ENCODE measurements at places on chromosomes 5 and 9.

DNA sequence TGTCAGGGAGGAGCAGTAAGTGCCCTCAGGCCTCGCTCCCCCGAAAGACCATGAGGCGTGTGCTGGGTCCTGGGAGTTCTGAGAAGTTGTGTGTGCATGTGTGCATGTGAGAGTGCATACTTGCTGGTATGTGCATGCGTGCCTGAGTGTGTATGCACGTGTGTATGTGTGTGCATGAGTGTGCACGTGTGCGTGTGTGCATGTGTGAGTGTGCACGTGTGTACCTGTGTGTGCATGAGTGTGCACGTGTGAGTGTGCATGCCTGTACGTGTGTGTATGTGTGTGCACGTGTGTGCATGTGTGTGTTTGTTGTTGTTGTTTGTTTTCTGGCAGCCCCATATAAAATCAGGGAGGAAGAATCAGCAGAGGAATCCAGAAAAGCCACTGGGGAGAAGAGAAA is 426.7 kb downstream of the IRX2 start:
- H3K4me1 ChIP-seq = no peaks in the 10 kb centered on the region
- peaks cover 13% of the 10 kb centered on the region for H3K36me3 ChIP-seq
- no peaks in the 10 kb centered on the region for H3K27me3 ChIP-seq
- H3K4me3 ChIP-seq = no peak overlapping the region

GRCh38 chr5:67353500-67354450 is 157.2 kb upstream of the CD180 start:
- H3K36me3 ChIP-seq = no peaks in the 10 kb centered on the region
- H3K4me1 ChIP-seq = no peaks in the 10 kb centered on the region
- DNase-seq = no peak
- no peak overlapping the region for H3K4me3 ChIP-seq

DNA sequence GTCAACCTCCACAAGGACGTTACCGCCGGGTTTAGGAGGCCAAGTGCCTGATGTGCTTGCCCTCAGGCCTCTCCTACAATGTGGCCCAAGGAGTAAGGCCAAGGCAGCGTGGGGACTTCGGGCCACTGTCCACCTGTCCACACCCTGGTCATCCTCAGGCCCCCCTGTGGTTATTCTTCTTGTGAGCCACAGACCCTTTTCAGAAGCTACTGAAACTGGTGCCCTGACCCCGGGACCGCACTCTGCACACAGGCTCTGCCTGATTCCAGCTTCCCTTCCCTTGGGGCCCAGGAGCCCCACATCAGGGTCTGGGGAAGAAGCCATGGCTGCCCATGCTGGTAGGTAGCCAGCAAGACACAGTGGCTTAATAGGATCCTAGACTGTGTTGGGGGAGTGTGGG is 128.8 kb downstream of the OLFM1 start:
- H3K4me3 ChIP-seq = no peak overlapping the region
- peaks cover 9% of the 10 kb centered on the region for H3K27me3 ChIP-seq
- H3K27ac ChIP-seq = no peak overlapping the region
- no peak for DNase-seq
- no peaks in the 10 kb centered on the region for H3K4me1 ChIP-seq

DNA sequence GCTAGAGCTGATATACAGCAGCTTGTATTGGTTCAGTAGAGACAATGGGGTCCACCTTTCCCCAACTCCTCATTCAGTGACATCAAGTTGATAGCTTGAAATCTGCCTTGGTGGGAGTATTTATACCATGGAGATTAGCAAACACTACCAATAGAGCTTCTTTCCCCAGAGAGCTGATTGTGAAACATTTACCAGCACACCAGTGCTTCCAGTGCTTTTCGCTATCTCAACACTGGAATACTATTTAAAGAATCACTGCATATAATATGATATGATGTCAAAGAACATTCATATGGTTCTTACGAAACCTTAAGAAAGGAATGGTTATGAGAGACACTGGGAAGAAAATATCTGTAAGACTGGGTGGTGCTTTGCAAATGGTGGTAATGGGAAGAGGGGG is 21.8 kb upstream of the RNF145 start:
- no peaks in the 10 kb centered on the region for H3K36me3 ChIP-seq
- no peak overlapping the region for H3K4me3 ChIP-seq
- H3K27me3 ChIP-seq = peaks cover 2% of the 10 kb centered on the region
- DNase-seq = no peak

DNA sequence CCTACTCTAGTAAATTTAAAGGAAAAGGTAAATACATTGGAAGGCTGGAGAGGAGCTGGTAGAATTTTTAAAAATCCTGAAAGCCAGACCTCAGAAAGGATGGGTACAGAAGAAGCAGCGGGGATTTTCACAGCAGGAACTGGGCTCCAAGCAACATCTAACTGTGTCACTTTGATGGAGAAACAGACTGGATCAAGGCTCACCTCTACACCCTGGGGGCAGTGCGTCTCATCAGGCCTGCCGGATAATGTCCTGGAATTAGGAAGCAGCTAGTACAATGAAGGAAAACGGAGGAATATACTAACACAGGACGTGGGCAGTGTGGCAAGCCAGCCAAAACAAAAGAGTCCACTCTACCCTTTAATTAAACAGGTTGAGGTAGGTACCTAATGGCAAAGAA is 463.6 kb downstream of the TAF11L14 start:
- no peaks in the 10 kb centered on the region for H3K36me3 ChIP-seq
- no peaks in the 10 kb centered on the region for H3K27me3 ChIP-seq
- no peak for DNase-seq
- H3K4me1 ChIP-seq = no peaks in the 10 kb centered on the region

DNA sequence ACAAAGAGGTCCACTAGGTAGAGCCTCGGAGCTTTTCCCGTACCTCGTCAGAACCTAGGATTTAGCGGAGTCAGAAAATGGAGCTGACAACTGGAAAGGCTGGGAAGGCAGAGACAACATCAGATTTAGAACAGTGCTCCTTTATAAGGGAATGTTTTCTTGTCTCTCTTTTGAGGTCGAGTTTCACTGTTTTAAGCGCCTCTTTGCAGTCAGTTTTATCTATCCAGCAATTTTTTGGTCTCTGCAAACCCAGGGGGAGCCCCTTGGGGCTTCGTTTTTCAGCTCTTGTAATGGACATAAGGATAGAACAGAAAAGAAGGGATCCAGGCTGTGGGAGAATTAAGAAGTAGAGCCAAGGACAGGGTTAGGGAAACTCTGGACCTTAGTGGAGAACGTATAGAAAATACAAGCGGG is 80.5 kb downstream of the FNBP1 start:
- peaks cover 53% of the 10 kb centered on the region for H3K4me1 ChIP-seq
- H3K27ac ChIP-seq = peak overlapping the region; percentile 84
- peaks cover 21% of the 10 kb centered on the region for H3K36me3 ChIP-seq
- H3K4me3 ChIP-seq = peak overlapping the region; percentile 89
- H3K27me3 ChIP-seq = peaks cover under 1% of the 10 kb centered on the region

DNA sequence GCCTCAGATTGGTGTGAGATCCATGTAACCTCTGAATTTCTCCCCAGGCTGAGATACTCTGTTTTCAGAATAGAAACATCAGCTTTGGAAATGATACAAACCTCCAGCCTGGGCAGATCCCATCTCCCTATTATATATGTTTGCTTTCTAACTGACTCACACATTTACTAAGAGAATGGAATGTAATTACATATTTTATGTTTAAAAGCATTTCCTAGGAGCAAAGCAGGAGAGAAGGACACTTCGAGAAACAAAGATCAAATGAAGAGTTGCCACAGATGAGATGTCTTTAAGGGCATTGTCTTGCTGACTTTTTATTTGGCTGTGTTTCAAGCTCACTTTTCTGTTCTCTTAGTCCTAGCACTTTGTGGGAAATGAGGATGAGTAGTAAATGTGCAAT is 96.3 kb downstream of the CDH18 start:
- peak overlapping the region; percentile 70 for H3K27ac ChIP-seq
- H3K4me3 ChIP-seq = peak overlapping the region; percentile 51
- peak; percentile 60 for DNase-seq
- H3K4me1 ChIP-seq = peaks cover 58% of the 10 kb centered on the region

GRCh38 chr5:72938206-72938605 is 17.6 kb upstream of the FCHO2 start:
- peaks cover 15% of the 10 kb centered on the region for H3K4me1 ChIP-seq
- no peak overlapping the region for H3K27ac ChIP-seq
- no peak overlapping the region for H3K4me3 ChIP-seq
- H3K27me3 ChIP-seq = peaks cover 9% of the 10 kb centered on the region

GRCh38 chr9:97518909-97519307 is 17.4 kb downstream of the TMOD1 start:
- H3K36me3 ChIP-seq = no peaks in the 10 kb centered on the region
- H3K4me1 ChIP-seq = peaks cover 33% of the 10 kb centered on the region
- peak overlapping the region; percentile 74 for H3K27ac ChIP-seq
- H3K4me3 ChIP-seq = peak overlapping the region; percentile 79
- H3K27me3 ChIP-seq = peaks cover 28% of the 10 kb centered on the region

DNA sequence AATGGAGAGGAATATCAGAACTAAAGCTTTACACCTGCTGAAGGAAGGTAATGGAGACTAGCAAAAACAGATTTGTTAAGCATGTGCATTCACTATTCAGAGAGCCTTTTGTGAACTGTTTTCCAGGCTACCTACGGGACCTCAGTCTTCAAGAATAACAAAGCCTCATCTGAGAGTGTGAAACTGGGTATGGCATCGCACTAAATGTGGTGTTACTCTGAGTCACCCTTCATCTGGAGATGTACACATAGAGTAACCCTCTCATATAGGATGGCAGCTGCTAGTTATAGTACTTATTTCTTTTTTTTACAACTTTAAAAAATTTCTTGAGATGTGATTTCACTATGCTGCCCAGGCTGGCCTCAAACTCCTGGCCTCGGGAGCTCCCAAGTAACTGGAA is 306.8 kb downstream of the ZNF608 start:
- H3K27me3 ChIP-seq = peaks cover 1% of the 10 kb centered on the region
- H3K4me3 ChIP-seq = no peak overlapping the region
- H3K36me3 ChIP-seq = no peaks in the 10 kb centered on the region
- H3K4me1 ChIP-seq = no peaks in the 10 kb centered on the region
